ENCODE measurements at places on chromosomes 12 and 14.

DNA sequence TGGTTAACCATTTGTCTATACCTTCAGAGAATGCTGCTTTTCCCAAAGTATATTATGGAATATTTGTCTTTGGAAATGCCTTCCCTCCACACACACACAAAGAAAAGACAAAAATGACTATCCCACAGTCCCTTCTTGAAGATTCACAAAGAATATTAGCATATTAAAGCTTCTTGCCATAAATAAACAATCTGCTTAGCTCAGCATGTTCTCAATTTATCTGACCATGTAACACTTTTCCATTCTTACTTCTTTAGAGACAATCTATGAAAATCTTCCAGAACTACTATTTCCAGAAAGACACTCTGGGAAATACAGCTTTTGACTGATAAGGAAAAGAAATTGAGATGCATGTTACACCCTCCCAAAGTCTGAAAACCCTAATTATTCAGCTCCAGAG lies 58.9 kb upstream of the OVCH1 start:
- no peak for DNase-seq

GRCh38 chr14:46769292-46769691 lies 117.7 kb upstream of the RPL10L start:
- no peak for DNase-seq

GRCh38 chr12:129483111-129483893 lies 420.5 kb downstream of the TMEM132D start:
- no peak for DNase-seq

GRCh38 chr12:127381043-127381668 lies 885.8 kb upstream of the TMEM132C start:
- no peak for DNase-seq

DNA sequence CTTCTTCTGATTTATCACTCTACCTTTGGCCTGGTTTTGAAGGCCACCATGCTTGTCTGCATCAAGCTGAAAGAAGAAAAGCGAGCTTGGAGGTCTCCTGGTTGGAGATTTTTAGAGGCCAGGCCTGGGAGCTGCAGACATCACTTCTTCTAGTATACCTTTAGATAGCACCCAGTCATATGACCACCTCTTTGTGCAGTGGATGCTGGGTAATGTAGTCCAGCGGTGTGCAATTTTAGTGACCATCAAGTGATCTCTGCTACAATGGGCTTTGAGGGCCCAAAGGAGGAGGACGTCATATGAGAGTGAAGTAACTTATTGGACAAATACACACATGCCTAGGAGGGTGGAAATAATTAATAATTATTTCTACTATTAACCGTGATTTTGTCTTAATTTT lies 15.2 kb upstream of the WNT5B start:
- no peak for DNase-seq

Measured in tibial artery (tissue), 4 donors.